T-helper 2 cell treated with Interferon-gamma antibody and Interleukin-4, amounts not matched to agents 5 μg/mL and 100 μg/mL, for 36 hours (primary cell): ENCODE measurements at places on chromosomes 5 and 9.
A peak's percentile ranks its signal among the peaks of the same experiment; 100 is the strongest.

DNA sequence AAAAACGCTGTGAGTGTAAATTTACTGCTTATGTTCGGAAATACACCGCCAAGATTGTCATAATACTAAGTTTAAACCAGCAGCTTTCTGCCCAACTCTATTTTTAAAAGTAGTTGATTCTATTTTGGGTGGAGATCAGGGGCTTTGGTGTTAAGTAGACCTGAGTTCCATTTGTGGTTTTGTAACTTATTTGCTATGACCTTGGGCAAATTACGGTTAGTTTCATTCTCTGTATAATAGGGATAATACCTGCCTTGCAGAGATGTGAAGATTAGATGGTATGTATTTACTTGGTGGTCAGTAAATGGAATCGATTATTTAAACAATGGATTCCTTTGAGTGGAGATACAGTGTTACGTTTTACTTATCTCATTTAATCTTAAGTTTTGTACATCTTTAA lies 1.6 kb downstream of the RAD23B start:
- no peak for DNase-seq
- peak overlapping the region; percentile 91 for H3K4me3 ChIP-seq
- H3K27ac ChIP-seq = peak overlapping the region; percentile 92
- H3K27me3 ChIP-seq = peaks cover 4% of the 10 kb centered on the region
- H3K36me3 ChIP-seq = peaks cover 12% of the 10 kb centered on the region

DNA sequence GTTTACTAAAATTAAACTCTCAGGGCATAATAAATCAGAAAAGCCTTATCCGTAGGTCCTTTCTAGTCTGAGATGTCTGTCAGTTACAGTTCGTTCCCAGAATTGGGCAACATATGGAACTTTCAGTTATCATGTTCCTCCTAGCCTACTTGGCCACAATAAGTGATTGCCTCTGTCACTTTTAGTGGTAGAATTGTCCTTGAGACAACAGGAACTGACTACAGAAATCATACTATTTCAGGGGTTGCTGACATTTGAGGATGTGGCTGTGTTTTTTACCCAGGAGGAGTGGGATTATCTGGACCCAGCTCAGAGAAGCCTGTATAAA lies 956 bp downstream of the ZNF189 start:
- peaks cover 39% of the 10 kb centered on the region for H3K4me1 ChIP-seq
- peak overlapping the region; percentile 99 for H3K27ac ChIP-seq
- no peak for DNase-seq
- peak overlapping the region; percentile 99 for H3K4me3 ChIP-seq

DNA sequence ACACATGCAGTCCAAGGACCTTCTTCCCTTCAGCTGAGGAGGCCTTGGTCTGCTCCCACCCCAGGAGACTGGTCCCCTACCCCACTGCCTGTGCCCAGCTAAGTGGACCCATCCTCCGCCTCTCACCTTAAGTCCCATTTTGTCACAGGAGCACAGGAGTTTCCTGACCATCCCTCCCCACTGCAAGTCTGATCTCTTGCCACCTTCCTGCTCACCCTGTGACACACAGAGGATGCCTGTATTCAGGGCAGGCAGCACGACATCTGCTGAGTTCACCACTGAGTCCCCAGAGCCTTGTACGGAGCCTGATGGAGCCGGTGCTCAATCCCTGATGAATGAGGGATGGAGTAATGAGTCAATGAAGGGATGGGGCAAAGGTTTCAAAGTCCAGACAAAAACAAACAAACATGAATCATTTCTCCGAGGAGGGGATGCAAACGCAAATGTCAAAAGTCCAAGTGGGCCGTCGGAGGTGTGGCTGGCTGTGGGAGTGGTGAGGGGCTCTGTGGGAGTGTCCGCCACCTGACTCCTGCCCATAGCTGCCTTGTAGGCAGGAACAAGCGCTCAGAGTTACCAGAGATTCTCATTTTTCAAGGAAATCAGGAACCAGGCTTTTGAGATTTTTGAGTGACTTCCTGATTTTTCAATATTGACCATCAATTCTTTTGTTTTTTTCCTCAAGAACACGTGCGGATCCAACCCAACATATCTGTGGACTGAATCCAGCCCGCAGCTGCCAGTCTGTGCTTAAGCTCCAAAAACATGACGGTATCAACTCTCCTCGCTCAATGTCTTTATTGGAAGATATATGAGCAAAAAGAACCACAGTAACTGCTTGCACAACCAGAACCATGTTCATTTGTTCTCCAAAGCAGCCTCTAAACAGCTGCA lies 4.4 kb downstream of the RAPGEF1 start:
- peak overlapping the region; percentile 98 for H3K27ac ChIP-seq
- peaks cover 42% of the 10 kb centered on the region for H3K36me3 ChIP-seq
- no peak for DNase-seq
- H3K4me3 ChIP-seq = peak overlapping the region; percentile 82
- peaks cover 67% of the 10 kb centered on the region for H3K4me1 ChIP-seq
- no peaks in the 10 kb centered on the region for H3K27me3 ChIP-seq

GRCh38 chr9:137243626-137244485 lies 2.8 kb downstream of the TUBB4B start:
- peaks cover 2% of the 10 kb centered on the region for H3K27me3 ChIP-seq
- no peak for DNase-seq
- H3K36me3 ChIP-seq = peaks cover 23% of the 10 kb centered on the region
- H3K27ac ChIP-seq = no peak overlapping the region
- H3K4me1 ChIP-seq = peaks cover 17% of the 10 kb centered on the region
- H3K4me3 ChIP-seq = peak overlapping the region; percentile 89

- no peak for DNase-seq
- no peaks in the 10 kb centered on the region for H3K27me3 ChIP-seq
- peaks cover 37% of the 10 kb centered on the region for H3K36me3 ChIP-seq
- no peak overlapping the region for H3K4me3 ChIP-seq
- no peak overlapping the region for H3K27ac ChIP-seq
These were observed 89.9 kb downstream of the EHMT1 start for GRCh38 chr9:137708590-137709284.

DNA sequence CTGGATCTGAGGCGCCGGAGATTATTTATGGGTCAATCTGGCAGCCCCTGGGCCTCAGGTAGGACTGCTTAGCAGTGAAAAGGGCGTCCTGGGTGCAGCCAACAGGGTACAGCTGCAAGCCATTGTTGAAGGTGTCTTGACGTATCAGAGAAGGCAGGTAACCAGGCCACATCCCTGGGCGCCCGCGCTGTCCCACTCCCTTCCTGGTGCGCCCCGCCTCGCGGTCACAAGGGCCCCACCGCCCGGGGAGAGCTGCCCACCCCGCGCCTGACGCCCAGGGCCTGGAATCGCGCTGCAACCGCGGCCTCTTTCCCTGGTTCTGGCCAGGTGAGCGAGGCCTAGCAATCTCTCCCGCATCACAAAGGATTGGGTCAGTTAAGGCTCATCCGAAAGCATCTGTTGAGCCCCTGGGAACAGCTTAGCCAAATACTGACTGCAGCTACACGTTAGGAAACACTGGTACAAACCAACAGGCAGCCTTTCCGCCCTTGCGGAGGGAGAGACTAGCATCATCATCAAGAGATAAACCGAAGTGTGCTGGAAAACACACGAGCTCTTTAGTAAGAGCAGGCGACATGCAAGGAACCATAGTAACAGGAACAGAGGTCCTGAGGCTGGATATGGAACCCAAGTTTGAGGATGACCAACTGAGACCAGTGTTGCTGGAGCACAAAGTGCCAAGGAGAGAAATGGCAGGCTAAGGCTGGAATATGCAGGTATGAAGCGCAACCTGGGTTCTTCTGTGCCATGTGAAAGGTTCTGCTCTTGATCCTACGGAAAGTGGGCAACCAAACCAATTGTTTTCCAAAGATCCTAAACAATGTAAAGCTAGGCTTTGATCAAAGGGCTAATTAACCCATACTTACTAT lies 3.6 kb downstream of the RPS23 start:
- peaks cover 52% of the 10 kb centered on the region for H3K36me3 ChIP-seq
- no peak overlapping the region for H3K4me3 ChIP-seq
- no peaks in the 10 kb centered on the region for H3K27me3 ChIP-seq
- no peak overlapping the region for H3K27ac ChIP-seq
- peaks cover 15% of the 10 kb centered on the region for H3K4me1 ChIP-seq
- DNase-seq = no peak

- H3K4me1 ChIP-seq = peaks cover 5% of the 10 kb centered on the region
- no peaks in the 10 kb centered on the region for H3K27me3 ChIP-seq
- no peak overlapping the region for H3K27ac ChIP-seq
These were observed 33.7 kb upstream of the PWWP2A start for GRCh38 chr5:160152901-160153300.

GRCh38 chr5:2746561-2747032 lies 4.9 kb downstream of the IRX2 start:
- no peak overlapping the region for H3K27ac ChIP-seq
- no peak for DNase-seq

- no peak overlapping the region for H3K4me3 ChIP-seq
- no peaks in the 10 kb centered on the region for H3K27me3 ChIP-seq
- DNase-seq = no peak
- peaks cover 7% of the 10 kb centered on the region for H3K4me1 ChIP-seq
These were observed 124.3 kb downstream of the SUSD1 start for GRCh38 chr9:112050544-112051475.

- H3K27ac ChIP-seq = no peak overlapping the region
- H3K36me3 ChIP-seq = no peaks in the 10 kb centered on the region
- H3K4me1 ChIP-seq = no peaks in the 10 kb centered on the region
These were observed 11.9 kb upstream of the OR13C8 start for GRCh38 chr9:104556830-104557634.

GRCh38 chr5:2802693-2803365 lies 51.4 kb upstream of the IRX2 start:
- no peak overlapping the region for H3K4me3 ChIP-seq
- no peaks in the 10 kb centered on the region for H3K27me3 ChIP-seq
- no peaks in the 10 kb centered on the region for H3K4me1 ChIP-seq
- no peaks in the 10 kb centered on the region for H3K36me3 ChIP-seq
- DNase-seq = no peak

- H3K36me3 ChIP-seq = peaks cover 11% of the 10 kb centered on the region
- no peaks in the 10 kb centered on the region for H3K4me1 ChIP-seq
- no peaks in the 10 kb centered on the region for H3K27me3 ChIP-seq
- DNase-seq = no peak
- H3K4me3 ChIP-seq = no peak overlapping the region
- no peak overlapping the region for H3K27ac ChIP-seq
These were observed 207.9 kb downstream of the GDNF start for GRCh38 chr5:37631939-37632338.

- no peak for DNase-seq
- peaks cover 9% of the 10 kb centered on the region for H3K4me1 ChIP-seq
- H3K27ac ChIP-seq = peak overlapping the region; percentile 24
- no peaks in the 10 kb centered on the region for H3K36me3 ChIP-seq
These were observed 60.2 kb downstream of the SPOCK1 start for GRCh38 chr5:137438932-137439331.

DNA sequence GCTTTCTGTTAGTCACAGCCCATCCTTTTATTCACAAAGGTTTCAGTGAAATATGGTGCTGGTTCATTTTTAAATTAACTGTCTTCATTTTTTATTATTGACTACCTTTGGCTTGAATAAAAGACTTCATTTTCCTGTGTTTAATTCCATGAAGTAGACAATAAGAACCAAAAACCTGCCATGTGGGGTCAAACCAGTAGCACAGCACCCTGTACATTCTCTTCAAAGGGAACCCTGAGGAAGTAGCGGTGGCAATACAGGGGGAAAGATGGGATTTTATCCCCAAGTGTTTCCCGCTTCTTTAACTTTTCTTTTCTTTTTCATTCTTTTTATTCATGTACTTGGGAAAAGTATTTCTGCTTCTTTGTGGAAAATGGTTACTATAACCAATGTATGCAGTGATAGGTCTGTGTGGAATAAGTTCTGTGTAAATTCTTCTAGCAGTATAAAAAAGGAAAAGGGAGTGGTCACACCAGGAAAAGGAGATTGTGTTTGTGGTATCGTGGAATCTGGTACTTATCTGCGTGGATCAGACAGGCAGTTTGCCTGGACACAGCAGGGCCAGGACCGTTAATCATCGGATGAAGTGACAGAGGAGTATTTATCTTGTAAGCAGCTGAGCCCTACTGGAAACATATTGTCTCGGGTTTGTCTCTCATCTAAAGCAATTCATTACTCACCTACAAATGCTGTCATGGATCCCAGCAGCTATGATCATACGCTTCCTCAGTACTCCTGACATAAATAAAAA lies 94.2 kb downstream of the PPIC start:
- H3K27ac ChIP-seq = no peak overlapping the region
- H3K36me3 ChIP-seq = no peaks in the 10 kb centered on the region
- H3K4me1 ChIP-seq = no peaks in the 10 kb centered on the region
- H3K4me3 ChIP-seq = no peak overlapping the region
- DNase-seq = no peak

DNA sequence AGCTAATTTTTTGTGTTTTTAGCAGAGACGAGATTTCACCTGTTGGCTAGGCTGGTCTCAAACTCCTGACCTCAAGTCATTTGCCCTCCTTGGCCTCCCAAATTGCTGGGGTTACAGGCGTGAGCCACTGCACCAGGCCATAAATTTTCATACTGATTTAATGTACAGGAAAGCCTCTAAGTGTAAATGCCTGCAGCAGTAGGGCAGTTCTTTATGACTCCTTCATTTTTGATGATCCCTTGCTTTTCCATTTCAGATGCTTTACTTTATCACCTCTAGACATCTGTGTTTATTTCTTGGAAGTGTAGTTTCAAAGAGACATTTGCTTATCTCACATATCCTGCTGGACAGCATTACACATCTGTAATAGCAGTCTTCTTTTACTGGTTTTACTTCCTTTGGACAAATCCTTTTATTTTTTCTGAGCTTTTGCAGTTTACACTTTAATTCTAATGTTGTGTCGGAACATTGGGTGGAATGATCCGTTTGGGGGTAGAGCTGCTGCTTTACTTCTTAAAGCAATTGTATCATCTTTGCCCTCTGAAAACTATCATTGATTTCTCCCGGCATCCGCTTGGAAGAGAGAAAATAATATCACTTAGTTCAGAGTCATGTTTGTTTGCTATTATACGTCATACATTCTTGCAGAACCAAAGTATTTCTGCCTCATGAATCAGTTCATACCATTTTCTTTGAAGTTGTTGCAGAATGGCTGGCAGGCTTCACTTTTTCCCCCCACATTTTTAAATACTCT lies 36.0 kb downstream of the SCGB3A1 start:
- H3K36me3 ChIP-seq = peaks cover 56% of the 10 kb centered on the region
- H3K4me3 ChIP-seq = no peak overlapping the region

- H3K4me1 ChIP-seq = no peaks in the 10 kb centered on the region
- no peak overlapping the region for H3K4me3 ChIP-seq
- H3K27ac ChIP-seq = no peak overlapping the region
- H3K27me3 ChIP-seq = peaks cover 5% of the 10 kb centered on the region
- DNase-seq = no peak
- H3K36me3 ChIP-seq = no peaks in the 10 kb centered on the region
These were observed 23.1 kb downstream of the TICAM2 start for GRCh38 chr5:115579216-115579615.

GRCh38 chr9:96378187-96378586 lies 5.3 kb downstream of the SLC35D2 start:
- H3K36me3 ChIP-seq = peaks cover 11% of the 10 kb centered on the region
- no peak for DNase-seq
- H3K27me3 ChIP-seq = no peaks in the 10 kb centered on the region
- no peak overlapping the region for H3K27ac ChIP-seq

DNA sequence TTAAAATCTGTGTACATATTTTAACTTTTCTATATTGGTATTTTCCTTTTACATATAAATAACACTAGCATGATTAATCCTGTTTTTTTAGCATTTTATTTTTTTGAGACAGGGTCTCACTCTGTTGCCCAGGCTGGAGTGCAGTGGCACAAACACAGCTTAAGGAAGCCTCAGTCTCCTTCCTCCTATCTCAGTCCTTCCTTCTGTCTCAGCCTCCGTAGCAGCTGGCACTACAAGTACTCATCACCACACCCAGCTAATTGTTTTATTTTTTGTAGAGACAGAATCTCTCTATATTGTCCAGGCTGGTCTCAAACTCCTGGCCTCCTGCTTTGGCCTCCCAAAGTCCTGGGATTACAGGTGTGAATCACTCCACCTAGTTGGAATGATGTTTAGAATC lies 1.5 kb upstream of the C5orf24 start:
- H3K27me3 ChIP-seq = no peaks in the 10 kb centered on the region
- peaks cover 16% of the 10 kb centered on the region for H3K4me1 ChIP-seq
- DNase-seq = no peak
- peaks cover 15% of the 10 kb centered on the region for H3K36me3 ChIP-seq
